Choroid plexus epithelial cell (primary cell): ENCODE measurements at places on chromosomes 3 and 15.
A peak's percentile ranks its signal among the peaks of the same experiment; 100 is the strongest.

DNA sequence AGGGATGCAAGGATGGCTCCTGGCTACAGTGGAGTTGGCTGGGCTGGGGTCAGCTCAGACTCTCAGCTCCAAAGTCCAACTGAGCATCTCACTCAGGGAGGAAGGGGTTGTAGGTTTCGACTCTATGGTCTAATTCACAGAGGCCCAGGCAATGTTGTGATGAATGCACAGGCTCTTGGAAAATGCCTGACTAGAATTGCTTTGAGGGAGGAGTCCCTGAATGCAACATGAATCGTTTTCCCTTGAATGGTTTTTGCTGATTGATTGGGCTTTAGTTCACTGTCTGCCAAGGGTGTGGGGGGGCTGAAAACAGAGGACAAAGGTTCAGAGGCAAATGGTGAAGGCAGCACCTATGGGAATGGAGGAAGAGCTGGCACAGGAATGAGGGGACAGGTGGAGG lies 48.6 kb upstream of the LINGO1 start:
- no peak for DNase-seq

DNA sequence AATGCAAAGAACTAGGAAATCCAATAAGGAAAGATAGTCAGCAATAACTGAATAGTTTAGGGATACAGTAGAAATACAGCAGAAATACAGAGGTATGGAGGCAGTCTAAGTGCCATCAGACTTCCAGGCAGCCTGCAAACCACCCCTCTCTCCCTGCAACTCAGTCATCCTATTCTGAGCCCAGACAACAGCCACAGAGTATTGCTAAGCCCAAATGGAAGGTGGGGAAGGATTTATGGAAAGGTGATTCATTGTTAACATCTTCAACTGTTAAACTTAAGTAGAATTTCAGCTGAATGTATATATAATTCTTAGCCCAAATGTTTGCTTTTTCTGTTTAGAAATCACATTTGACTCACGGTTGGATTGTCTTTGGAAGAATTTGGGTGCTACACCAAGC lies 300.4 kb downstream of the RBMS3 start:
- DNase-seq, result no peak

DNA sequence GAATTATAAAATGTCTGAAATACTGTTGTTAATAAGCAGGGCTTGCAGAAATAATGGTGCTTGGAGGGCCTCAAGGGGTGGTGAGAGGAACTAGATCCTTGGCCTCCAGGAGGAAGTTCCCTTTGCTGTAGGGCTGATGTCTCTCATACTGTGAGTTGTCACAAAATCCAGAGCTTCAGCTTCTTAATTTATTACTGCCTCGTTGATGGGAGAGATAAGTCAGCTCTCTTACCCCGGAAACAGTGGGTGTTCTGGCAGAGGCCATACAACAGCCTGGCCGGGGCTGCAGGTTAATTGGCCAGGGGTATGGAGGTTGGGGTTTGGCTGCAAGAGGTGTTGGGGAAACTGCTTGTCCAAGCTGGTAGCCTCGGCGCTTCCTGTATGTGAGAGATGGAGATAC lies 15.5 kb downstream of the MAPKAPK3 start:
- DNase-seq, result no peak

DNA sequence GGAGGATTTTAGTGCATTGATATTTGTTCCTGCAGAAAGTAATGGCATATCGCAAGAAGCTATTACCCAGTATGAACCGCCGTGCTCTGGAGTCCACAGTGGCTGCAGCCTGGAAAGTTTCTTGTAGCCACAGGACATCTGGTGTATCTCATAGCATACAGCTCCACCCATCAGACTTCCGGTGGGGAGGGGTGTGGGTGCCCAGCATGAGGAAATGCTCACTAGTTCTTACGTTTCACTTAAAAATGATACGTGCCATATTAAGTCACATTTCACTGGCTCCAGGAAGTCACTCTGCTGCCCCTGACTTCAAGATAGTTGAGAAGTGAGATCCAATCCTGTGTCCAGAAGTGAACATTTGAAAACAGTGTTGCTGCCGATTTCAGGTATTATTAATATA lies 990.4 kb downstream of the GBE1 start:
- peak; percentile 63 for DNase-seq

DNA sequence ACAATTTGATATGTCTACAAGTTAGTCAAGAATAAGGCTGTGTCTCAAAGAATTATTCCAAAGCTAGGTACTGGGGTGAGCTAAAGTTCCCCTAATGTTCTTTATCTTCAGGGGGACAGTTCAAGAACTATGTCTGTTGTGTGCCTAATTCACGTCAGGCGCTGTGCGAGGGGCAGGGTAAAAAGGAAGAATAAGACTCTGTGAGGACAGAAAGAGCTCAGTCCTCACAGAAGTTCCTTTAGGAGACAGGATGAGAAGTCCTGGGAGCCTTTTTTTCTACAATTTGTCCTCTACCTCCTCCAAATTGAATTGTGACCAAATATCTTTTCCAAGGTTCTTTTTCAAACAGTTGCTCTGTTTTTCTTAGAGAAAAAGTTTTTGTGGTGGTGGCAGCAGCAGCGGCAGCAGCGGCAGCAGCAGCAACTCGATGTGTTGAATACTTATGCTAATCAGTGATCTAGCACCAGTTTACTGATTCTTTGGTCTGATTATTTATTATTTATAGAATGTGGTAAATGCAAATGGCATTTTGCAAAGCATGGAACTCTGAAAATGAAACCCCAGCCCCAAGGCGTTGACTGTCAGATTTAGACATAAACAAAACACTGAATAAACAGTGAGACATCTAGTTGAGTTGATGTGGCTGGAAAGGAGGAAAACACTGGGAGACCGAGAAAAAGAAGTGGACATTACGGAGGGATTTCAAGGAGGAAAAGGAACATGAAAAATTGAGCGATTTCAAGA lies 88.6 kb downstream of the GTPBP8 start:
- no peak for DNase-seq

GRCh38 chr15:28271697-28272260 lies 50.2 kb downstream of the HERC2 start:
- DNase-seq, result no peak

- peak; percentile 16 for DNase-seq
These were observed 99.1 kb downstream of the LARS2 start for GRCh38 chr3:45487508-45487907.

GRCh38 chr3:33061782-33062181 lies 35.2 kb downstream of the GLB1 start:
- DNase-seq, result peak; percentile 71

- DNase-seq, result no peak
These were observed 243.8 kb downstream of the SOX2 start for GRCh38 chr3:181955566-181955965.

DNA sequence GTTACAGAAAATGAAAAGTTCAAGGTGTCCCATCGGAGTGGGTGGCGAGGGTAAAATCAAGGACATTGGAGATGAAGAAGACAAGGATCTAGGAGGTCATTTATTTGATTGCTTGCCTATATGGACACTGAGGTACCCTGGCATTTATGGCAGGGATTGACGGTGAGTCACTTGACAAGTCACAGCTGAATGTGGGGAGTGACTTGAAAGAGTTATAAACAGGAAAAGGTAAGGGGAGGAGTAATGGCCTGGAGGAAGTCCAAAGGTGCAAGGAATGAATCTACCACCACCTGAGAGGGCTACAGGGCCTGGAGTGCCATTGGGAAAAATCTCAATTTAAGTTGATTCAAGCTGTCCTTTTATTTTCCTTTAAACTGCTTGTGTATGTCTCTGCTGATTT lies 11.8 kb upstream of the SGO1 start:
- DNase-seq, result no peak

DNA sequence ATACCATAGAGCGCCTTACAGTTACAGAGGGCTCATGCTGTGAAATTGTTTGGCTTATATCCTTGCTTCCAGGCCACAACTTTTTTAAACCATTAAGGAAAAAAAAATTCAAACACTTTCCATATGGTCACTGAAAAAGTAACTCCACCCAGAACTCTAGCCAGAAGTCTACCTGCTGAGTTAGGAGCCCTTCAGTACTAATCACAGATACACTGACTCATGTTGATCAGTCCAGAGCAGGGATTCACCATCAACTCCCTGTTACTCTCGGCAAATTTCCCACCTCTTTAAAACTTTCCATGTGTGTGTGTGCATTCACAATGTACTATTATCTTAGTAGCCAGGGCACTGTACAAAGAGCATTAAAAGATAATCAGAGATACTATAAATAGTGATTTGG lies 372.8 kb downstream of the MAGI1 start:
- no peak for DNase-seq

- DNase-seq, result no peak
These were observed 772.8 kb upstream of the LMCD1 start for GRCh38 chr3:7728566-7729519.

- DNase-seq, result no peak
These were observed 901 bp downstream of the ALS2CL start for GRCh38 chr3:46692566-46692990.

DNA sequence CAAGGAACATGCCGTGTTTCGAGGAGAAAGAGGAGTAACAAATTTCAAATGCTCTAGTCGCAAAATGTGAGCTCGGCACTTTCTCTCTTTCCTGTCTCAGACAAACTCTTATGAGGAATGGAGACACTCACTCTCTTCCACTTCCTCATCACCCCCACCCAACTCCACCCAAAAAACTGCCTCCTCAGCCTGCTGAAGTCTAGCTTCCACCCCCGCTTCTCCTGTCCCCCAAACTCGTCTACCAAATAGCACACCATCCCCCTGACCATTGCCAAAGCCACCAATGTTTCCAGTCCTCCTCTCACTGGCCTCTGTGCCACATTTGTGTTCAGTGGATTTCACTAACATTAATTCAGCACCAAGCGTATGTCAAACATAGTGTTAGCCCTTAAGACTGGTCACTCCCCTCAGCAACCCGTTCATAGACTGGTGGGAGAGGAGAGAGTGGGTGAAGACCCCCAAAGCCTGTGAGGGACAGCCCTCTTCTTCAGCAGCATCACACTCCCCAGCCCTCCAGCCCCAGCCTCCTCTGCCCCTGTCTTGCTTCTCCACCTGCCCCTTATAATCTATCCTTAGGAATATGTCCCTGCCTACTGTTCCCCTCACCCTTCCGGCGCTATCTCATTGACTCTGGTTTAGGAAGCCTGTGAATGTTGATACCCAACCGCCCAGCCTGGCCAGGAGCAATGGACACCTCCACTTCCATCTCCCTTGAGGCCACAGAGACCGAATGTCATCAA lies 77.3 kb downstream of the FAM174B start:
- no peak for DNase-seq

GRCh38 chr15:90860942-90861675 lies 7.3 kb upstream of the FURIN start:
- DNase-seq, result no peak

DNA sequence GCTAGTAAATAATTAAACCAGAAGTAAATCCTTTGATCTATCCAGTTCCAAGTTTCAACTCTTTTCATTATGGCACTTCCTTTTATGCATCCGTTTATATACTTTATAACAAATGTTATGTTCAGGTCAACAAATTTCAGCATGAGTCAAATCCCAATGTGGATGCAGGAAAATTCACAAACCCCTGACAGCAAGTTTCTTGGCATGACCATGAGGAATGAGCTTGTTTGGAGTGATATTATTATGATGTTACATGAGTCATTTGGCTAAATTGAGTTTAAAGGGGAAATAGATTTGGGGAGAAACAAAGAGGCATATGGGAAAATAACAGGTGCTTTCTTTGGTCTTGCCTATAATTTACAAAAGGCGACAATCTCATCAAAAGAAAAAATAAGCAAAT lies 32.1 kb upstream of the KCNMB2 start:
- no peak for DNase-seq

GRCh38 chr3:51796854-51797253 lies 17.8 kb upstream of the IQCF6 start:
- no peak for DNase-seq

DNA sequence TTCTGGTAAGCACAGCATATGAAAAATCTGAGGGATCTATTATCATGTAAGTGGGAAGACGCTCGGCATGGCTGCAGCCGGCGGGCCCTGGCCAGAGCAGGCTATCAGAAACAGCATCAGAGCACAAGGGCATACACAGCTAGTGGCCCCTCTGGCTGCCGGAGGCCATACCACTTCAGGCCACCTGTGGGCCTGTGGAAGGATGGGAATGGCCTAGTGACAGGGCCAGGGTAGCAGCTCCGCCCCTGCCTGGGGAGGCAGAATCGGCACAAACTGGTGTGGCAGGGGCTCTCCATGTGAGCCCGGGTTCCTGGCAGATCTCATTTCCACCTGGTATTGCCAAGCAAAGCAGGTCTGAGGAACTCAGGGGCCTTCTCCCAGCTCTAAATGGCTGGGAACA lies 46.4 kb downstream of the SH3BP5 start:
- DNase-seq, result no peak

DNA sequence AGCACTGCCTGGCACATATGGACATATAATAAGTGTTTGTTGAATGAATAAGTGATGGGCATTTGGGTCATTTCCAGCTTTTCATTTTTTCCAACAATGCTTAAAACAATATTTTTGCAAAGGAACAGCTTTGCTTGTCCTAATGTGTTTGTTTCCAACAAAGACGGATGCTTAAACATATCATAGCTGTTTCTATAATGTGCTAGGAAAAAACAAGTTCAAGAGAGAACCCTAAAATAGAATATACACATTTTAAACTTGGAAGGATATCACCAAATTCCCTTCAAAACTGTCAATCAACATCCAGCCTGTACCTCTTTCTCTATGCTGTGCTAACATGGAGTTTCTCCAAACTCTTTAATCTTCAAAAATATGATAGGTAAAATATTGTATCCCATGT lies 224.5 kb upstream of the WNT5A start:
- DNase-seq, result no peak

- DNase-seq, result no peak
These were observed 550.7 kb upstream of the DPPA4 start for GRCh38 chr3:109888026-109888425.

GRCh38 chr15:89399238-89400115 lies 64.9 kb upstream of the POLG start:
- no peak for DNase-seq

- no peak for DNase-seq
These were observed 185.7 kb upstream of the ZPLD1 start for GRCh38 chr3:102248981-102249705.

DNA sequence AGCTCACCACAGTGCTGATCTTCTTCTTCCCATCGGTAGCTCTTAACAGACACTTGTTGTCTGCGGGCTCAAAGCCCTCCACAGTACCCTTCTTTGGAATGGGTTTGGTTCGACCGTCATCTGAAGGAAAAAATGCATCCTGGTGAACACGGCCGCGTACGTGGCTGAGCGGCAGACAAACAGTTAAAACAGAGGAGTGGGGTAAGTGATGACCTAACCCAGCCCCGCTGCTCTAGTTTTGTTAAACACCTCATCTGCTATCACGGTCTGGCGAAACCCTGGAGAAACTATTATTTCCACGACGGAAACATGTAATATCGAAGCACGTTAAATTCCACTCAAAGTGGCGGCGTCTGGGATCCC lies 725 bp downstream of the SRP14 start:
- DNase-seq, result peak; percentile 41

- no peak for DNase-seq
These were observed 61.2 kb downstream of the SYNM start for GRCh38 chr15:99165956-99166689.

DNA sequence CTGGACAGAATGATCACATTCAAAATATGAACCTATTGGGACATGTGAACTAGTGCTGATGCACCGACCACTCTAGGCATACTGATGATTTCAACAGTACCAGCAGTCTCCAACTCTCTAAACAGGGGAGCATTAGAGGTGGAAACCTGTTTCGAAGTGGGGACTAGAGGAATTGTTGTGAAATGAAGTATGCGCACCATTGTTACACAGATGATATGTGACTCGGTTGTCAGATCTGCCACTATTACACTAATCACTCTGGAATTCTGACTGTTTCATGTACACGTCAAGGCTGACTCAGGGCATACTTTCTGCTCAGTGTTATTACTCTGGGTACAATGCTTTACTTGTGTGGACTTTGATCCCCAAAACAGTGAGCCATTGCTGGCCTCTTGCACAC lies 198.2 kb upstream of the UBE2E2 start:
- peak; percentile 78 for DNase-seq

GRCh38 chr15:85598219-85598618 lies 196.5 kb downstream of the KLHL25 start:
- peak; percentile 35 for DNase-seq
